ENCODE measurements at places on chromosomes 6 and 20.
A peak's percentile ranks its signal among the peaks of the same experiment; 100 is the strongest.

GRCh38 chr20:25081730-25082497, at the start of gene VSX1:
VSX1 (minus strand) TSS chr20:25082141; CDS start chr20:25082096, 45 bp downstream.
- no peak for DNase-seq

DNA sequence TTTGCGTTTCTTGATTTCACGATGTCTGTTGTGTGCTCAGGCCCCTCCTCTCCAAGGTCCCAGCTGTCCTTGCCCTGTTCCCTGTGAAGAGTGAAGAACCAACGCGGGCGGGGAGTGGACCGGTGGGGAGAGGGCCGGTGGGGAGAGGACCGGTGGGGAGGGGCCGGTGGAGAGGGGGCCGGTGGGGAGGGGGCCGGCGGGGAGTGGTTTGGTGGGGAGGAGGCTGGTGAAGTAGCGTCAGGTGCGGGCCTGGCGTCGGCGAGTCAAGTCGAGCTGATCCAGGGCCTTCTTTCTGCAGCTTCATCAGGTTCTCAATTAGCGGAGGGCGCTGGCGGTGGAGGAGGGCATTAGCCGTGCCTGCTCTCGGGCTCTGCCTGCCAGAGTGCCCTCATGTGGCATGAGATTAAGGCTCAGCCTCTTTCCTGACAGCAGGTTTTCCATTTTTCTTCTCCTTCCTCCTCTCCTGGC, 21.2 kb upstream of the BHLHE23 start:
- peak; percentile 29 for DNase-seq

GRCh38 chr6:141728330-141728729, 404.4 kb upstream of the GJE1 start:
- DNase-seq = no peak

GRCh38 chr6:5619249-5619648, 357.9 kb downstream of the FARS2 start:
- no peak for DNase-seq

GRCh38 chr20:18589941-18590674, 2.3 kb downstream of the DTD1 start:
- no peak for DNase-seq

DNA sequence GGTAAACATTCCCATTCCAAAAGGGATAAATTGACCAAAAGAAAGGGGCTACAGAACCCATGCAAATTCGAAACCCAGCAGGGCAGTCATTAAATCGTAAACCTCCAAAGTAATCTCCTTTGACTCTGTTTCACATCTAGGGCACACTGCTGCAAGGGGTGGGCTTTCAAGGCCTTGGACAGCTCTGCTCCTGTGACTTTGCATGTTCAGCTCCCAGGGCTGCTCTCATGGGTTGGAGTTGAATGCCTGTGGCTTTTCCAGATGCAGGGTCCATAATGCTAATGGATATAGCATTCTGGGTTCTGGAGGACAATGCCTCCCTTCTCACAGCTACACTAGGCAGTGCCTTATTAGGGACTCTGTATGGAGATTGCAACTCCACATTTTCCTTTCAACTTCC, 211.9 kb upstream of the MANEA start:
- DNase-seq = no peak

GRCh38 chr6:130769861-130770260, 57.3 kb upstream of the SMLR1 start:
- no peak for DNase-seq

DNA sequence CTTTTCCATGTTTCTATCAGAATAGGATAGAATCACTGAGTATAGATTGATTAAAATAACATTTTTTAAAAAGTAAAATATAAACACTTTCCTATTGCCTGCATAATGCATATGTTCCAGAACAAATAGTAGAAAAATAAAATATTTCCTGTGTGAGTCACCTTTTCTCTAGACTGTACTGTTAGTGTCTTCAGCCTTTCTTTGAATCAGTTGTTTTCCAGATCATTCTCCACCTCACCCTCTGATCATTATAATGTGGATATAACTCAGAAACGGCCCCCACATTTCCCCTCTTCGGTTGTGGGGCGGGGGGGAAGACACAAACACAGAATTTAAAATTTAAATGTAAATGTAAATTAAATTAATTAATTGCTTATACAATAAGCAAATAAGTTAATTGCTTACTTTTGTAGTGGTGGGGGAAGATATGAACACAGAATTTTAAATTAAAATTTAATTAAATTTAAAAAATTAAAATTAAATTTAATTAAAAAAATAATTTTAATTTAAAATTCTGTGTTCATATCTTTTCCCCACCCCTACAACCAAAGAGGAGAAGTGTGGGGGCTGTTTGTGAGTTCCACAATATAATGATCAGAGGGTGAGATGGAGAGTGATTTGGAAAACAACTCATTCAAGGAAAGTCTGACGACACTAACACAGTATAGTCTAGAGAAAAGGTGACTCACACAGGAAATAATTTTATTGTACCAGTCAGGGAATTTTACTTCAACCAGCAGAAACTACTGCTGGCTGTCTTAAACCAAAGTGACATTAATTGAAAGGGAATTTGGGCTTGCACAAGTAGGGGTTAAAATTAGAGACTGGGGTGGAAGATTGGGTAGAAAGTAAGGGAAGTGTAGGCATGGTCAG, 37.1 kb upstream of the PROKR2 start:
- DNase-seq = peak; percentile 4

DNA sequence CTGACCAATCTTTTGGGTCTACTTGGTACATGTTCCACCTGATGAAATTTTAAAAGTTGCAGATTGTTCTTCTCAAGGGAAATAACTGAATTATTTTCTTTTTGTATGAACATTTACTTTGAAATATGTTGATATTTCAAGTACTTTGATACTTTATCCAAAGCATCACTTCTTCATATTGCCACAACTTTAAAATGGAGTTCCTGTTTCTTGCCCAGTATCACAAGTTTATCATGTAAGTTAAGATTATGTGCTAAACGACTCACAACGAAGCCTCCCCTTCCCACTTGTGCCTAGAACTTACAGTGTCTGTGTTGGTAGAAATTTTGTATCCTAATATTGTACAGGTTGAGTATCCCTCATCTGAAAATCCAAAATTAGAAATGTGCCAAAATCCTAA, 108.4 kb downstream of the ARID1B start:
- DNase-seq = no peak

- DNase-seq = no peak
Observed at GRCh38 chr6:151352410-151353396, 38.7 kb downstream of the ZBTB2 start.

- no peak for DNase-seq
Observed at GRCh38 chr6:93358435-93358834, 60.9 kb downstream of the EPHA7 start.

DNA sequence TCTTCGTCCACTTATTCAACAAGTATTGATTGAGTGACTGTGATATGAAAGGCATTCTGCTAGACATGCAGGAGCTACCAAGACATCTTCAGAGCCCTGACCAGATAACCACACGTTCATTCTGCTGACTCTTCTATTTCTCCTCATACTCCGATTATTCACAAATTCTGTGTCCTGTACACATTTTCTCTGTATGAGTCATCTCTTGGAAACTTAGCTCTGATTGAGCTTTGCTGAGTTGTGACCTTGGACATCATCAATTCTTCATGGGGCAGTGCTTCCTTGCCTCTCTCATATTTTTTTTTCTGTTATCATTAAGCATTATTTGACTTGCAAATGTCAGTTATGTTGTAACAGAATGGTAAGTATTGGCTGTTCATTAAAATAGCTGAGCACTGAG, 351.6 kb upstream of the CNR1 start:
- DNase-seq = no peak

- DNase-seq = no peak
Observed at GRCh38 chr6:129269076-129269475, 386.1 kb downstream of the LAMA2 start.

GRCh38 chr6:15500078-15500740, 162.6 kb downstream of the DTNBP1 start:
- DNase-seq = no peak

GRCh38 chr20:24851346-24852019, 97.6 kb upstream of the CST7 start:
- DNase-seq = no peak

DNA sequence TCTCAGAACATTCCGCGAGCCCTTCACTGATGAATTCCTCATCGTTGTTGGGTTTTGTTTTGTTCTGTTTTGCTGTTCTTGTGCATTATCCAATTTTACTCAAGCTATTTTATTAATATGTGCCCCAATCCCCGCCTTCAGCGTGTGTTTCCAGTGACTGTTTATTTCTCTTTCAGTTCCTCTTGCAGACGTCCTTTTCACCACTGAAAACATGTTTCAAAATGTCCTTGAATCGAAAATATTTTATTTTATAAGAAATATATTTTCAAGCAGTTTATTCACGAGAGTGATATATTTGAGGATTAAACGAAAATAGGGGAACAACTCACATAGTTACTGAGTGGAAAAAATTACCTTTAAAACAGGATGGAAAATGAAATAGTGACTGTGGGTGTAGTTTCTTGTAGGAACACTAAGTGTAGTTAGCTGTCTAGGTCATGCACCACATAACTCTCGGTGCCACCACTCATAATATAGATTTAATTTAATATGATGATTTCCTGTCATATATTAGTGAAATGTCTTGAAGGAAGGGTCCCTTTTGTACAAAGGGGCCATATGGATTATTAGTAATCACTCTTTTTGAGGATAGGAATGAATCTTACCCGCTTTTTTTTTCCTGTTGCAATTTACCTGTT, 45.3 kb upstream of the HDDC2 start:
- DNase-seq = no peak

GRCh38 chr6:20805021-20805420, 270.8 kb downstream of the CDKAL1 start:
- no peak for DNase-seq

- DNase-seq = no peak
Observed at GRCh38 chr20:51353491-51353890, 189.0 kb downstream of the NFATC2 start.

DNA sequence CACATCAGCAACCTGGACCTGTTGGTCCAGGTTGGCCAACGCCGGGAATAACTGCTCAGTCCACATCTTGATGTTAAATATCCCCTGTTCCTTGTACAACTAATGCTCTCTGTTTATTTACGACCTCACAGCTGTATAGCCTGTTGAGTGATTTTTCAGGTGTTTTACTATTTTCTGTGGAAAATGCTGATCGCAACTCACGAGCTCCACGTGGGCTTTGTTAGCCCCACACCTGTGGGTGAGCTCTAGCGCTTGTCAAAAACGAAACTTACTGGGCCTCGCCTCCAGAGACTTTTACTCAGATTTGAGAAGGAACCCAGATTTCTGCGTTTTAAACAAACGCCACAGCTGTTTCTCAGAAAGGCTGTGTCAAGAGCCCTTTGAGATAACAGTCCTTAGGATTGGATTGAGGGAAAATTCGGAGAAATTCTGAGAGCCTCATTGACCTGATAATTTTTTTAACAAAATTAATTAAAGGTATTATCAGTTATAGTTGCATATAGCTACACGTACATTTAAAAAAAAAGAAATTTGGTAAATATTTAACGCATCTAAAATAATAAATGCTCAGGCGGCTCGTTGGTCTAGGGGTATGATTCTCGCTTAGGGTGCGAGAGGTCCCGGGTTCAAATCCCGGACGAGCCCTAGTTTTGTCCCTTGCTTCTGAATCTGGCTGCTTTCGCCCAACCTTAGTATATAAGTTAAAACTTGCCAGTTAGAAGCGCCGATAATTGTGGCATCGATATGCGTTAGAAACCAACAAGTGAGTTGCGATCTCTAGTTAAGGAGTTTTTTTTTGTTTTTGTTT, 16.7 kb downstream of the HMGN4 start:
- DNase-seq = peak; percentile 53

- DNase-seq = no peak
Observed at GRCh38 chr20:45788351-45788750, 3.3 kb downstream of the WFDC3 start.

DNA sequence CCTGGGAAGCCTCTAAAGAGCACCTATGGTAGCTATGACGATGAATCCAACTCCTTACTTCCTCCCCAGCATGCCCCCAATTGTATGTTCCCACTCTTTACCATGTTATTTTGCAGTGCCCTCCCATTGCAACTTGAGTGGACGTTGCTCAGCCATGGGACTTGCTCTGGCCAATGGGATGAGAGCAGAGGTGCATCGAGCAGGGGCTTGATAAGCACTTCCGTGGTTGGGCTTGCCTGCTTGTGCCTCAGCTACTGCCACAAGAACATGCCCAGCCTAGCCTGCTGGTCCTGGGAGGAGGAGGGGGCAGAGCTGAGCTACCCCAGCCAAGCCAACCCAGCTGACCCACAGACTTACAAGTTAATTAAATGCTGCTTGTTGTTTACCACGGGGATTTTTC, 71.1 kb upstream of the CTNNBL1 start:
- no peak for DNase-seq

GRCh38 chr20:60361761-60362395, 403.7 kb downstream of the CDH26 start:
- DNase-seq = no peak

GRCh38 chr6:107618672-107619071, 128.8 kb downstream of the SOBP start:
- no peak for DNase-seq

DNA sequence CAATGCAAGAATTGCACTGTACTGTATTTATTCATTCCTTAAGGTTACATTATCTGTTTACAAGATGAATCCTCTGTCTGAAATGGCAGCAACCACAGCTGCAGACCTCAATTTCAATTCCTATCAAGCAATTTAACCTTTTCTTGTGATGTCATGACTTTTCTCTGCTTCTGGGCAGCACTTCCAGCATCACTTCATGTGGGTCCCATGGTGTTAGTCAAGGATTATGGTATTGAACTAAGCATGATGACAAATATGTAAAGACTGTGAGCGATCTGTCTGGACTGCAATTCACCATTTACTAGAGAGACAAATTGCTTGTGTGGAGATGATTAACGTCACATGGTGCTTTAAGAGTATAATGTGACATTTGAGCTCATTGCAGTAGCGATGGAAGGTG, 90.5 kb upstream of the CCN2 start:
- no peak for DNase-seq

DNA sequence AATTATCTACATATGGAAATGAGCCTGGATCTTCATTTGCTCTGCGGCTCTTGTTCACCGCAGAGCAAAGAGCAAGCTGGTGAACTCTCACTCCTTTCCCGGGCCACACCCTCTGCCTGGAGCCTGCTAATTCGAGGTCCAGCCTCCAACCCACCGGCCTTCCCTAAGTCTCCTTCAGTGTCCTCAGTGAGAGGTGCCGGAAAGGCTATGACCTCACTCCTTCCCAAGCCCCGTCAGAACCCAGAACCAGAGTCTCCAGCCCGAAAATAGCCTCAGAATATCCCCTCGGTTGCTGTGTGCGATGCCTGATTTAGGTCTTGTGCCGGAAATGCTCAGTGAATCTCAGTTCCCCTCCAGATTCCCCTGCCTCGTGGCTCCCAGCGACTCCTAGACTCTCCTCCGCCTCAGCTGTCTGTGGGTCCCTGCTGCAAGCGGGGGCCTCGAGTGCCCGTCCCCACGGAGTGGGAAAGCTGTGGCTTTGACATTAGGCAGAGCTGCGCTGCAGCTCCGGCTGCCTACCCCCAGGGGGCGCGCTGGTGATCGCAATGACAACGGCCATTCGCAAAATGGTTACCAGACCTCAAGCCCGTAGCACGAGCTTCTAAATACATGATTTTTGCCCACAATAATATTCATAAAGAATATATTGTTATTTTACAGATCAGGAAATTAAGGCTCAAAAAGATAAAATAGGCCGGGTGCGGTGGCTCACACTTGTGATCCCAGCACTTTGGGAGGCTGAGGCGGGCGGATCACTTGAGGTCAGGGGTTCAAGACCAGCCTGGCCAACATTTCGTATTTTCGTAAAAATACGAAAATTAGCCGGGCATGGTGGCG, 4.1 kb upstream of the BNIP5 start:
- DNase-seq = peak; percentile 69

- DNase-seq = no peak
Observed at GRCh38 chr20:38888059-38888831, 38.0 kb upstream of the FAM83D start.
